NCI-H524 (cell line): ENCODE measurements at places on chromosomes 5 and 9.

DNA sequence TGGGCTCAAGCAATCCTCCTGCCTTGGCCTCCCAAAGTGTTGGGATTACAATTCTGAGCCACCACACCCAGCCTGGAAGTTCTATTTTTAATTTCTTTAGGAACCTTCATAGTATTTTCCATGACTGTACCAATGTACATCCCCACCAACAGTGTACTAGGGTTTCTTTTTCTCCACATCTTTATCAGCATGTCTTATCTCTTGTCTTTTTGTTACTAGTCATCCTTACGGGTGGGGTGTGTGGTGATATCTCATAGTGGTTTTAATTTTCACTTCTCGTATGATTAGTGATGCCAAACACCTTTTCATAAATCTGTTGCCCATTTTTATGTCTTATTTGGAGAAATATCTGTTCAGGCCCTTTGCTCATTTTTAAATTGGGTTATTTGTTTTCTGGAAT, 123.0 kb upstream of the MEF2C start:
- no peak for DNase-seq

DNA sequence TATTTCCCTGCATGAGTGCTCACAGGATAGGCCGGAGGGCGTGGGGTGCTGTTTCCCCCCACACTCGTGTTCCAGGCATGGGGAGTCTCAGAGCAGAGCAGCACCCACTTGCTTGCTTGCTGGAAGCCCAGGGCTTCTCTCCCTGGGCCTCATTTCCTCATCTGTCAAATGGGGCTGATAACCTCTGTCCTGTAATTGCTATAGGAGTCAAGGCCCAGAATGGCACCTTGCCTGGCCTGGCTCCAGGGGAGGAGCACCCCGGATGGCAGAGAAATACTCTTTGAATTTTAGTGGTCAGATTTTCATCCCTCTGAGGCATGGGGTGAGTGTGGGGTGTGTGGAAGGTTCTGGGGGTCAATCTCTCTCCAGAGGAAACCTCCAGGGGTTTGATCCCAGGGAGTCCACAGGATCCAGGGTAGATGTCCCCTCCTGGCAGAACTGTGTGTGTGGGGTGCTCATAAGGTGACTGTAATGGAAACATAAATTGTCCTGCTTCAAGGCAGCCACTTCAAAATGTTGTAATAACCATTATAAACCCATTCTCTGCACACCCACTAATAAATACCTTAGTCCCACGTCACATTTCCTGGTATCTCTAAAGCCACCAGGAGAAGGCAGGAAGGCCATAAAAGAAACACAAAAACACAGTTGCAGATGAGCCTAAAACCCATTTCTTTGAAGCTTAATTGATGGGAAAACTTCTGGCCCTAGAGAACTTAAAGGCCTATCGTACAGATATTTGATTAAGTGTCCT, 272.2 kb downstream of the FSTL4 start:
- DNase-seq, result no peak

DNA sequence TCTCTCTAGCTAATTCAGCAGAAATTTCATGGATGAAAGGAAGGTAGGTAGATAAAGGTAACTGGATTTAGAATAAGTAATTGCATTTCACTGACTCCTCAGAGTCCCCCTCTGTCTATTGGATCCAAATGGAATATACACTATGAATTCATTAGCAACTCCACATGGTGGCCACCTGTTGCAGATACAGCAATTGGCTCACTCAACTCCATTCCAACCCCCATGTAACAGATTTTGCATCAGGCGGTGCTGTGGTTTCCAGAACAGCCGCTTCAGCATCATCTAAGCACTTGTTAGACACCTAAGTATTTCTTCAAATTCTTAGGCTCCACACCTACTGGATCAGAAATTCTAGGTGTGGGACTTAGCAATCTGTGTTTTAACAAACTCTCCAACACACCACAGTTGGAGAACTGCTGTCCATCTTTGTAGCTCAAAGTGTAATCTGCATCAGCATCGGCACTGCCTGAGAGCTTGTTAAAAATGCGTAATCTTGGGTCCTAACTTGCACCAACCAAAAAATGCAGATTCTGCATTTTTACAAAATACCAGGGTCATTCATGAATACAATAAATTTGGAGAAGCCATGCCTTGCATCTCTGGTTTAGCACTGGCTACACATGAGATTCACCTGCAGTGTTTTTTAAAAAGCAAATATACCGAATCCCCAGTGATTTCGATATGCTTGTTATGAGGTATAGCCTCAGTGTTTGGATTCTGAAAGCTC, 413.8 kb upstream of the CD180 start:
- no peak for DNase-seq

DNA sequence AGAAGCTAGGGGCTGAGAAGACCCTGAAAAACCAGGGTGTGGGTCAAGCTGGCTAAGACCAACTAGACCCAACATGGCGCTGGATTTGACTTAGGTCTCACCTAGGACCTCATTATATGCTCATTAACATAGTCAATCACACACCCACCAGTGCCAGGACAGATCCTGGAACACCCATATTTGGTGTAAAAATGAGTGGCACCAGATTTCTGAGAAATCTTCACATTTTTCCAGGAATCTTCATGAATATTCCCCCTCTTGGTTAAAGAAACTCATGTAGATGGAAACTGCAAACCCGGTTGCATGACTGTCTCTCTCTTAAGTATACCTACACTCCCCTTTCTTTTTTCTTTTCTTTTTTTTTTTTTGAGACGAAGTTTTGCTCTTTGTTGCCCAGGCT, 17.9 kb upstream of the RAB14 start:
- DNase-seq, result no peak

DNA sequence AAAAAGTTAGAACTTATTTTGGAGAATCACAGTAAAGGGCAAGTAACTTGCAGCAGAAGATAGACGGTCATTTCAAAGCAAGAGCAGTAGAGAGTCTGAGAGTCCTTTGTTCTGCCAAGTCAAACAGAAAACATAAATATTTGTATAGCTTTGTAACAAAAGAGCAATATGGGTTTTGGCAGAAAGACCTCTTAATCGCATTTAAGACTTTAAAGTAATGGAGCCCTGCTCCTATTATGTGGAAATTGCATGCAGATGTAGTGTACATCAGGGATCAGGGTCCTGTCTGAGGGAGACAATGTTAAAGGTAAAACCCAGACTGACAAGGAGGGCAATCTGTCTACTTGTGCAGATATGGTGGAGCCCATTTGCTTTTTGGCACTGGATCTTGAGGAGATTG, 87.2 kb downstream of the PGM5 start:
- no peak for DNase-seq

DNA sequence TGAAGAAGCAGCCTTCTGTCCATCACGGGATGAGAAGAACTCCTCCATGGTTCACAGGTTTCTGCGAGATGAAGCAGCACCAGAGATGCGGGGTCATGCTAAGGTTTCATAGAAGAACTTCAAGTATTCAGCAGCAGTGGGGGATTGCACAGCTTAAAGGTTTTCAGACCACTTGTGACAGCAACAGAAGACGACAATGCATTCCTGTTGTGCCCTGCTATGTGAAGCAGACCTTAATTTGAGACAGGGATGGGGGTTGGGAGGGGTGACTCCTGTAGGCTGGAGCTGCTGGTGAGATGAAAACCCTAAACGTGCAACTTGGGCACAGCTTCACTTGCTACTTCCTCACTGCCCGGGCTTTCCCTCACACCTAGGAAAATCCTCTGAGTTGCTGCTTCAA, 256.0 kb downstream of the SLIT3 start:
- no peak for DNase-seq

GRCh38 chr5:64634997-64635686, 55.2 kb upstream of the SHISAL2B start:
- DNase-seq, result peak; percentile 3
